Kidney glomerular epithelial cell (primary cell): ENCODE measurements at places on chromosomes 2 and 18.

GRCh38 chr2:85002534-85002933, 31.6 kb downstream of the KCMF1 start:
- DNase-seq, result no peak

DNA sequence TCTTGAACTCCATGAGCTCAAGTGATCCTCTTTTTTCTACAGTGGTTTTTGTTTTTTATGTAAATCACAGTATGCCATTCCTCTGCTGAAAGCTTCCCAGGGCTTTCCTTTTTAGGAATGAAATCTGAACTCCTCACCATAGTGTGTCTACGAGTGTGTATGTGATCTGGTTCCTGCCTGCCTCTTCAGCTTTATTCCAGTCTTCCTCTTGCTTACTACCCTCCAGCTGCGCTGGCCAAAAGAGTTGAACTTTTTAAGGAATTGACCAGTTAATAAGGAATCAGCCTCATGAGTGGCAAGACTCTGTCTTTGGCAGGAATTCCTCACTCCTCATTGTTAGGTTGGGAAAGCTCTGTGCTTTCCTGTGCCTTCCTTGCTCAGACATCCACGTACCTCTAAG, 4.0 kb downstream of the CCT7 start:
- no peak for DNase-seq

- DNase-seq, result peak; percentile 44
These were observed 19.8 kb downstream of the ARL5A start for GRCh38 chr2:151808258-151809072.

DNA sequence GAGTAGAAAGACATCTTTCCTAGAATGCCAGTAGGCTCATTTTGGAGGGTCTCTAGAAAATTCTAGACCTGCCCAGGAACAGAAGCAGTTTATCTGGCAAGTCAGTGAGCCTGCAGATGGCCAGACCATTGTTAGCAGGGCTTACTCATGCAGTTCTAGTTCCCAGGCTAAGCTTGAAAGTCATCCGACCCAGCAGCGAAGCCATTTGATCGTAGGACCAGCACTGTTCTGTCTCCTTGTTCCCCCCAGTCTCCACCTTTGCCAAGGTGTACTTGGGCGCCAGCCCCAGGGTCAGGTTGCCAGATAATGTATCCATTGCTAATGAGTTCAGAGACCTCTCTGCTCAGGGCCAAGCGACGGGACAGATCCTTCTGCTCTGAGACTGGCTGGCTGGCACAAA, 70.1 kb downstream of the EPAS1 start:
- no peak for DNase-seq

DNA sequence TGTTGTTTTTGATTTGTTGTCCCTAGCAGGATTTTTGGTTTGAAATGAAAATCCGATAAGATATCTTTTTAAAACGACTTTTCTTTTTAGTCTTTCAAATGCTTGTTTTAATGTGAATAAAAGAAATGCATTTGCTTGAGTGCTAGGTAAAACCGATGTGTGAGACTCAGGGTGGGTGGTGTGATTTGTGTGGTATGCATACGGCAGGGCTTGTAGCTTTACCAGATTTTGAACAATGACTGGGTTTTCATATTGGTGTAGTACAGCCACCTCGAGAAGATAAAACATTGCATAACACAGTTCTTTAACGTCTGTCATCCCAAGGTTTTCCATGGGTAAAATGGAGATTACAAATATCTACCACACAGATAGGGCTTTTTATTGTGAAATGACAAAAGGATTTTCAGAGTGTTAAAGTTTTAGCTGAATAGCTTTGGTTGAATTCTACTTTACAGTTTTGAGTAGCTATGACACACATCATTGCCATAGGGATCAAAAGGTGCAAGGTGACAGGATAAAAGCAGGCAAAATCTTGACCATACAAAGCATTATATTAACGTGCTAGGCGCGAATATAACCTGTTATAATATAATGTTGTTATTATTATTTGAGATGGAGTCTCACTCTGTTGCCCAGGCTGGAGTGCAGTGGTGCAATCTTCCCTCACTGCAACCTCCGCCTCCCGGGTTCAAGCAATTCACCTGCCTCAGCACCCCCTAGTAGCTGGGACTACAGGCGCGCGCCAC, 824 bp upstream of the ZNF638 start:
- DNase-seq, result no peak

GRCh38 chr2:85259879-85260278, 67.9 kb downstream of the TGOLN2 start:
- DNase-seq, result no peak

- peak; percentile 32 for DNase-seq
These were observed 74.7 kb upstream of the KCNJ3 start for GRCh38 chr2:154623819-154624218.

DNA sequence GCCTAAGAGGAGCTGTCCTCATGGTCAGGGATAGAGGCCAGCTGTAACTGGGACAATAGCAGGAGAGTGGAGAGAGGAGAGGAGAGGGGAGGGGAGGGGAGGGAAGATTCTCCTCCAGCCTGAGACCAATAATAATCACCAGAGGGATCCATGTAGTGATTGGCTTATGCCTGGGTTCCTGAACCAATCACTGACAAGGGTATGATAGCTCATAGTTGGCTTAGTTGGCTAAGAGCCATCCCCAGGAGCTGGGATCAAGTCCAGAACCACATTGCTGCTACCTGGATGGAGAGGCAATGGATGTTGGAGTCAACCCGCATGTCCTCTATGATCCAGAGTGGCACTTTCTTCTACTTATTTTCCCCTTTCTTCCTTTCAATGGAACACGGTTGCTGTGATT, 7.7 kb upstream of the ST8SIA5 start:
- no peak for DNase-seq

GRCh38 chr2:29013057-29013780, 32.1 kb downstream of the TOGARAM2 start:
- DNase-seq, result no peak

GRCh38 chr2:233354971-233355574, 779 bp downstream of the DGKD start:
- no peak for DNase-seq

- DNase-seq, result no peak
These were observed 13.1 kb downstream of the NXPH2 start for GRCh38 chr2:138767101-138767500.
